ENCODE measurements at places on chromosomes 16 and 17. TPM values are rescaled to one million over a fixed set of nuclear protein-coding genes. Genes with fewer than 3 reads are reported as not detected.
A peak's percentile ranks its signal among the peaks of the same experiment; 100 is the strongest.

DHRS7C gene
- not detected for total RNA-seq

MT3 gene
- not detected for total RNA-seq

NSF gene
- 52.6 TPM for total RNA-seq

MYH3 gene
- 0.40 TPM for total RNA-seq

ACSM2A gene
- total RNA-seq = not detected

HAS3 gene
- 0.23 TPM for total RNA-seq

DNA sequence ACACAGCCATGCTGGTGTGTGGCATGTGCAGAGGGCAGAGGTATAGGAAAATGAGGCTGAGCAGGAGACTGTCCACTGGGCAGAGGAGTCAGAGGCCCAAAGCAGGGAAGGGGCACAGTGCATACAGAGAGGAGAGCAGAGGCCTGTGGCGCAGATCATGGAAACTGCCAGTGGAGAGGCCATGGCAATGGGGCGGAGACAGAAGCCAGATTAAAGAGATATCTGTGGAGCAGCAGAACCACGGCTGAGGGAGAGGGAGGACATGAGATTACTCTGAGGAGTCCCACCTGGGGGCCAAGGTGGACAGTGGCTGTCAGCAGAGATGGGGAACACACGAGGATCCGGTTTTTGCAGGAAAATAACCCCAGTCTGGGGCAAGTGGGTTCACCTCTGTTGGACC lies 43.3 kb downstream of the RANBP10 start:
- no peak for DNase-seq

GRCh38 chr17:5672815-5673430 lies 88.6 kb upstream of the NLRP1 start:
- no peak for DNase-seq

GRCh38 chr17:56884483-56885311 lies 29.2 kb downstream of the TRIM25 start:
- DNase-seq = no peak

- peak; percentile 81 for DNase-seq
Observed at GRCh38 chr17:44210342-44211192, 8.9 kb downstream of the UBTF start.

GRCh38 chr17:11979795-11980194 lies 17.5 kb downstream of the ZNF18 start:
- no peak for DNase-seq

DNA sequence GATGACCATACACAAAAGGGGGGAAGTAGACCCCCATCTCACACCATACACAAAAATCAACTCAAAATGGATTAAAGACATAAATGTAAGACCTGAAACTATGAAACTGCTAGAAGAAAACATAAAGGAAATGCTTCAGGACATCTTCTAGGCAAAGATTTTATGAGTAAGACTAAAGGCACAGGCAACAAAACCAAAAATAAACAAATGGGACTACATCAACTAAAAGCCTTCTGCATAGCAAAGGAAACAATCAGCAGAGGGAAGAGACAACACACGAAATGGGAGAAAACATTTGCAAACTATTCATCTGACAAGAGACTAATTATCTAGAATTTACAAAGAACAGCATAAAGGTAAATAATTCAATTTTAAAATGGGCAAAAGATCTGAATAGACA lies 152.1 kb downstream of the AXIN2 start:
- DNase-seq = no peak

GRCh38 chr17:28992625-28993600 lies 12.9 kb downstream of the SEZ6 start:
- no peak for DNase-seq

DNA sequence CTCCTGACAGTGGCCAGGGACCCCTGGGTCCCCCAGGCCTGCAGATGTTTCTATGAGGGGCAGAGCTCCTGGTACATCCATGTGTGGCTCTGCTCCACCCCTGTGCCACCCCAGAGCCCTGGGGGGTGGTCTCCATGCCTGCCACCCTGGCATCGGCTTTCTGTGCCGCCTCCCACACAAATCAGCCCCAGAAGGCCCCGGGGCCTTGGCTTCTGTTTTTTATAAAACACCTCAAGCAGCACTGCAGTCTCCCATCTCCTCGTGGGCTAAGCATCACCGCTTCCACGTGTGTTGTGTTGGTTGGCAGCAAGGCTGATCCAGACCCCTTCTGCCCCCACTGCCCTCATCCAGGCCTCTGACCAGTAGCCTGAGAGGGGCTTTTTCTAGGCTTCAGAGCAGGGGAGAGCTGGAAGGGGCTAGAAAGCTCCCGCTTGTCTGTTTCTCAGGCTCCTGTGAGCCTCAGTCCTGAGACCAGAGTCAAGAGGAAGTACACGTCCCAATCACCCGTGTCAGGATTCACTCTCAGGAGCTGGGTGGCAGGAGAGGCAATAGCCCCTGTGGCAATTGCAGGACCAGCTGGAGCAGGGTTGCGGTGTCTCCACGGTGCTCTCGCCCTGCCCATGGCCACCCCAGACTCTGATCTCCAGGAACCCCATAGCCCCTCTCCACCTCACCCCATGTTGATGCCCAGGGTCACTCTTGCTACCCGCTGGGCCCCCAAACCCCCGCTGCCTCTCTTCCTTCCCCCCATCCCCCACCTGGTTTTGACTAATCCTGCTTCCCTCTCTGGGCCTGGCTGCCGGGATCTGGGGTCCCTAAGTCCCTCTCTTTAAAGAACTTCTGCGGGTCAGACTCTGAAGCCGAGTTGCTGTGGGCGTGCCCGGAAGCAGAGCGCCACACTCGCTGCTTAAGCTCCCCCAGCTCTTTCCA lies 25.1 kb downstream of the C1QTNF1 start:
- DNase-seq = no peak

GRCh38 chr17:50080827-50081226 lies 14.3 kb upstream of the PDK2 start:
- DNase-seq = peak; percentile 70

DNA sequence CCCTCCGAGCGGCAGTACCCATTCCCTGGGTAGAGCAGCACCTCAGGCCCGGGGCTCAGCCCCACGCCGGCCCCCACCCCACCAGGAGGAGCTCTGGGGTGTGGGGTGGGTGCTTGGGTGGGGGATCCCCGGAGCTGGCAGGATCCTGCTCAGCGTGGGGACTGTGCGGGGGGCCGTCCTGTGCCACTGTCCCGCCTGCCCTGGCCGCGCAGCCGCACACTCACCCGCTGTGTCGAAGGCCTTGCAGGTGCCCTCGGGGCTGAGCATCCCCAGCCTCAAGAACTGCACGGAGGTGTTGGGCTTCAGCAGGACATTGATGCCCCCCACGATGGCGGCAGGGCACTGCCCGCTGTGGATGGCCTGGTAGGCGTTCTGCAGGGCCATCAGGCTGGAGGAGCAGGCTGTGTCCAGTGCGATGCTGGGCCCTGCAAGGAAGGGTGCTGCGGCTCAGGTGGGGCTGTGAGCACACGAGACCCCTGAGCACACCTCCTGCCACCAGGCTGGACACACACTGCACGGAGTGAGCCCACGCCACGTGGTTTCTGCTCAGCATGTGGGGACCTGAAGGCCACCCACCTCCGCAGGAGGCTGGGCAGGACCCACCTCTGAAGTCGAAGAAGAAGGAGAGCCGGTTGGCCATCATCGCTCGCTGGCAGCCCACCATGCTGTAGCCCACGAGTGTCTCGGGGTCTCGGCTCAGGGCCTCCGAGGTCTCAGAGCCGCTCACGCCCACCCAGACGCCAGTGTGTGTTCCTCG lies 4.9 kb downstream of the FASN start:
- DNase-seq = no peak

DNA sequence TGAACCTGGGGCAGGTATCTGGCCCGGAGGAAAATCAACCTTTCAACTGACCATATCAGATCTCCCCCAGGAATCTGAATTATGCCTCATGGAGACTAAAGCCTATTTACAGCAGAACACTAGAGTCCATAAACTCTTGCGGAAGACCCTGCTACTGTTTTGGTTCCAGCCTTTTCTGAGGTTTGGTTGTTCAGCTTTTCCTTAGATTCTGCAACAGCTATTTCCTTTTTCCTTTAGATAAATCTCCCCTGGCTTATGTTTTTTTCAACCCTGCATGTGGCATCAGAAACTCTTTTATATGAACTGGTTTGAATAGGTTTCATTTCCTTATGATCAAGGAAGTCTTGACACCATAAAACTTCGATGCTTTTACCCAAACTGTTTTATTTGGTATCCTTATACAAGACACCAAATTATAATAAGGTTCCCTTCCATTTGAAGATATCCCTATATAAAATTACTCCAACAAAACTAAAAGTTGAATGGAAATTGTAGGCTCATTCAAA lies 13.1 kb downstream of the SPOP start:
- no peak for DNase-seq

DNA sequence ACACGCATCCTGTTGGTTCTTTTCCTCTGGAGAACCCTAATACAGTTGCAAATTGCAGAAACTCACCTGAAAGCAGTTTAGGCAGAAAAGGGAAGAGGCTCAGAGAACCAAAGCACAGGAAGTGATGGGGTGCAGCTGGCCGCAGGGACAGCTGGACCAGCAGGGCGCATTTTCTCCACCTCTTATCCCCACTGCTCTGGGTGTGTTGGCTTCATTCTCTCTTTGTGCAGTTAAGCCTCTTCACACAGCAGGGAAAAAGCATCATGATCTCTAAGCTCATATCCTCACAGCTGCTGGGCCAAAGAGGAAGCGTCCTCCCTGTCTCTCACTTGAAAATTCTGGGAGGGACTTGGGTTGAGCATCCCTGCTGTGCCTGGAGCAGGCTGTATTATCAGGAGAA lies 20.0 kb upstream of the LRRC75A start:
- peak; percentile 83 for DNase-seq

GRCh38 chr16:28279006-28279405 lies 13.3 kb upstream of the SBK1 start:
- no peak for DNase-seq

GRCh38 chr17:18198530-18198929 lies 14.9 kb downstream of the ALKBH5 start:
- DNase-seq = no peak

GRCh38 chr16:27242398-27242797 lies 26.2 kb downstream of the NSMCE1 start:
- no peak for DNase-seq

GRCh38 chr17:76036497-76037261 lies 9.6 kb upstream of the EVPL start:
- DNase-seq = no peak

GRCh38 chr17:37047631-37048104 lies 98.9 kb downstream of the AATF start:
- DNase-seq = peak; percentile 69

All from LHCN-M2 (cell line).